ENCODE measurements at places on chromosomes 4 and X.

DNA sequence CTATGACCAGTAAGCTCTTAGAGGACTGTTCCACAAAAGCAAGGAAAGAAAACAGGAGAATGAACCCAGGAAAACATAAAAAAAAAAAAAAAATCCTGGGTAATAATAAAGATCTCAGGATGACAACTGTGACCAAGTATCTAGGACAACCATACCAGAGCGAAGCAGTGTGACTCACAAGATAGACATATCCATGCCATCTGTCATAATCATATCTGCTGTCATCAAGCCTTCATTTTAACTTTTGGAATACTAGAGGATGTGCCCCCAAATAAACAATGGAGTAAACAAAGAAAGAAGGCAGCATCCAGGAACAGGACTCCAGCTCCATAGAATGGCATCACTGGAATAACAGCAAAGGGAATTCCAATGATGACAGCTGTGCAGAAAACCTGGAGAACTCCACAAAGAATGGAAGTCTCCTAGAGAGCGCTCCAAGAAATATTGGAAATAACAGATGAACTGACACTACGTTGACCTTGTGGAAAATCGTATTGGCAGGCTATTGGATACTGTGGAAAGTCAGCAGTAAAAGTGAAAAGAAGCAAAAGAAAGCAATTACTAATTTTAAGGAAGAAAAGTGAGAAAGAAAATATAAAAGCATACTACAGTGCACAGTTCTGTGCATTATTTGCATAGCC is 35.3 kb downstream of the HPGDS start:
- no peak for DNase-seq

DNA sequence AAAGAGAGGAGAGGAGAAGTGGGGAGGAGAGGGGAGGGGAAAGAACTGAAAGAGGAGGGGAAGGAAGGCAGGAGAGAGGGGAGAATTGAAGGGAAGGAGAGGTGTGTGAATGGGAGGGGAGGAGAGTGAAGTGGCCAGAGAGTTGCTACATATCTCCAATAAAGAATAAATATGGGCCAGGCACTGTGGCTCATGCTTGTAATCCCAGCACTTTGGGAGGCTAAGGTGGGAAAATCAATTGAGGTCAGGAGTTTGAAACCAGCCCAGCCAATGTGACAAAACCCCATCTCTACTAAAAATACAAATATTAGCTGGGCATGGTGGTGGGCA is 482.4 kb downstream of the NAF1 start:
- no peak for DNase-seq

- no peak for DNase-seq
These were observed 143.5 kb upstream of the MAMLD1 start for GRCh38 chrX:150219374-150220185.

DNA sequence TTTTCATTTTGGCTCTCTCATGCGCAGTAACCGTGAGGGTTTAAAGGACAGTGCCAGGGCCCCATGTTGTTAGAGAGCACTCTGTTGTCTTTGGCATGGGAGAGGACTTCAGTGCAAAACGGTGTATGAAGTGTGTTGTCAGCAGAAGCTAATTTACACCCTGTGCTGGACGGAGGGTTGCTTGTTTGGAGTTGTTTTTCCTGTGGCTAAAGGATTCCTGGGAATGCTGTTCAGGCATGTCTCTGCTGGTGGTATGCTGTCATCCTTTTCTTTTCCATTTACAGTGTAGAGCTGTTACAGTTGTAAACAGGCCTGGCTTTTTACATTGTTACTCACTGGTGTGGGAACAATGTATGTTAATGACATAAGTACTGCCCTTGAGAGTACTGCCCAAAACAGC is 206.3 kb downstream of the CBR4 start:
- no peak for DNase-seq

Data from stimulated activated CD4-positive, alpha-beta T cell treated with anti-CD3 and anti-CD28 coated beads, Interleukin-4, amount 100 ng/mL, for 1 hour (primary cell).